ENCODE measurements at places on chromosomes 4 and X. TPM values are rescaled to one million over a fixed set of nuclear protein-coding genes. Genes with fewer than 3 reads are reported as not detected.
A peak's percentile ranks its signal among the peaks of the same experiment; 100 is the strongest.

Gene MND1
- 42.2 TPM for total RNA-seq

Gene MXRA5
- 0.50 TPM for total RNA-seq

Gene CCNB3
- 0.09 TPM for total RNA-seq

Gene CENPVL1
- 2.0 TPM for total RNA-seq

DNA sequence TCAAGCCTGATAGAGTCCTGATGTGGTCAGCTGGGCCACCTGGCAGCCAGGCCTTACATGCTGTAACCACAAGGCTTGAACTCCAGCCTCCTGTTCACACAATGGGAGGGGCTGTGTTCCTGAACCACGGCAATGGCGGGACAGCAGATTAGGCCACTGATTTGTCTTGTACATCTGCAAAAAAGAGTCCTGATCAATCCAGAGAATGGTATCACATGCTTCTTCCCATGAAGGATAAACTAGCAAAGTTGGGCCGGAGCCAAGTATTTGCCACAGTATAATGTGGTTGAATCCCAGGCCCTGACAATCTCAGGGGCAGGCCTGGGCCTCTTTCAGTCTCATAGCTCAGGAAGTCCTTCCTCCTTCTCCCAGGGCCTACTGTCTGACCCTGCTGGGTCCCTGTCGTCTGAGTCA lies 2182.5 kb upstream of the AGA start:
- peak; percentile 2 for DNase-seq

DNA sequence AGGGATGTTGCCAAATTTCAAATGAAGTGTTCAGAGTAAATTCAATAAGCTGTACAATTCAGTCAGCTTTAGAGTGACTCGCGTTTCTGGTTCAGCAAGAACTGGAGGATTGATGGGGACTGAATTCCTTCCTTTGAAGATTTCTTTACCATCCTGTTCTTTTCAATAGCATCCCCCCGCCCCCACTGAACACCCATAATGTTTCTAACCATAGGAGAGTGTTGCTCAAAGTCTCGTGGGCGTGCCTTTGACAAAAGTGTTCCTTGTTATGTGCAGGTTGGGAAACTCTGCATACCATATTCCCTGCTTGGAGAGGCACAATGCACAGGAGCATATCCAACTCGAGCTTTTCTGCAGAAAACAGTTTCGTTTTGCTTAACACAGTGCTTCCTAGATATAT lies 323.5 kb upstream of the CASK start:
- DNase-seq: peak; percentile 9

GRCh38 chr4:127967141-127967775 lies 2.1 kb downstream of the ABHD18 start:
- no peak for DNase-seq

- no peak for DNase-seq
Observed at GRCh38 chrX:133985967-133986683, 731 bp upstream of the GPC3 start.

DNA sequence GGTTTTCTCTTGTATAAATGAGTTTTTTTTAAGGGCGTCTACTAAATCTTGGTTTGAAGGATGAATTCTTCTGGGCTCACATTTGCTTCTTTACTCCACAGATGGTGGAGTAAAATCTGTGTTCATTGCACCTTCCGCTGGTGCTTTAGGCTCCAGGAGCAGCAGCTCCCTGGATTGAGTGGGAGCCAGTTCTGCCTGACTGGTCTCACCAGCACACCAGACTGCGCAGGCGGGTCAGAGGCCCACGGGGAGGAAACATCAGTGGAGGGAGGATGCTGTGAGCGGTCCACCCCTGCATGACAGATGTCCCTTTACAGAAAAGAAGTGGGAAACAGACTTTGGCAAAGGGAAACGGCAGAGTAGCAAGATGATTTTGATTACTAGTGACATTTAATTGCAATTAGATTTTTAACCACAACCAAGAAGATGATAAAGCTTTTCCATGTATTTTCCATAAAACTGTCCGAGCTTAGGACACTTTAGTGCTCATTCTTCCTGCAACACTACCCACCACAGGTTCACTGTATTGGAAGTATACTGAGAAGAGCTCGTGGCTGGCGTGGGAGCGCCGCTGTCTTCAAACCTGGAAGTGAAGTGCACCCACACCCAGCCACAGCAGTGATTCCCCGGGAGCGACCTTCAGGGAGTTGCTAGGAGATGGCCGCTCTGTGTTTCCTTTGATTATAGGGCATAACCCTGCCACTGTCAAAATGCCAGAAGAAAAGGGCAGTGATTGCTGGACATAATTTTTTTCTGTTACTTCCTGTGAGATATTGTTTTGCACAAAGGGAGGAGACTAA lies 95.2 kb downstream of the SORBS2 start:
- DNase-seq: no peak

- DNase-seq: no peak
Observed at GRCh38 chr4:86818841-86819240, 30.3 kb downstream of the SLC10A6 start.

GRCh38 chr4:40482985-40483647 lies 146.5 kb downstream of the RBM47 start:
- peak; percentile 58 for DNase-seq

DNA sequence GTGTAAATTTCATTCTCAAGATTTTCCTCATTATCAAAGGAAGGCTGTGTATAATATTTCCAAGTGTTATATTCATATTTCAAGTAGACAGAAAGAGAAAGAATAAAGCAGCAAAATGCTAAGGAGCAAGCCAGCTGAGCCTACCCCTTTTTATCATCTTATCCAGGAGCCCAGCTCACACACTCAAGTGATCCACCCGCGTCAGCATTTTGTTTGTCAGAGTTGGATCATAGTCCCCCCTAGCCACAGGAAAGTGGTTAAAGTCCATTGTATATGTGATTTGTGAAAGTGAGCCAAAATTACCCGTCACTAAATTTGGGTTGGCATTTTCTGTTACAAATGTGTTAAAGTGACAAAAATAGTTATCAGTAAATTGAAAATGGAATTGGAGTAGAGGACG lies 289.3 kb upstream of the CTSO start:
- DNase-seq: no peak

DNA sequence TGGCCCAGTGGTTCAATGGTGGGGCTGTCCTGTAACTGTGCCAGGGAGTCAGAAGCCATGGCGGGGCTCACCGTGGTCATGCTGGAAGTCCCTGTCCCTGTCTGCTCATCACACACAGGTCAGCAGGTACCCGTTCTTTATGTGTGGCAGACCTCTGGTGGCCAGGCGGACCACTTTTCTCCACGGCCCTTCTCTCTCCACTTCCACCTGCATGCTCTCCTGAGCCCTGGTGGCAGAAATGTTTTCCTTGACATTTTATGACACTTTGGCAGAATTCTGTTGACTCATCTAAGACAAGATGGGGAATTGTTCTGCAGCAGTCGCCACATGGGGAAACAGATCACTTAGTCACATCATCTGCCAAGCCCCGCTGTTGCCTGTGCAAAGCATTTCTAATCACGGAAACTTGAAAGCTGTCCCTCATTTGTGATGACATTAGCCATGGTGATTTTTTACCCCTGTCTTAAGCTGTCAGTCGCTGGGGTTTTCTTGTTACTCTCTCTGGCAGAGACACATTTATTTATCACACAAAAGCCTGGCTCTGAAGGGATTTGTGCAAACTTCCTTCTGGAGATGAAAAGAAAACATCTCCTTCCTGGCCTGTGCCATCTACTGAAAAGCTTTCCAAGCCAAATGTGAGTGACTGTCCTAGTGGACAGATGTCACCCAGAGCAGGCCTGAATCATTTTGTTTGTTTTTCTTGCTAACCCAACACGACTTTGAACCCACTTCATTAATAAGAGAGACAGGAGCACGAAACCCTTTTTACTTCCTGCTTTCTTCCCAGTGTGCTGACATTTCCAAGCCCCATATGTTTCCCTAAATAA lies 38.8 kb upstream of the STIM2 start:
- DNase-seq: no peak

- no peak for DNase-seq
Observed at GRCh38 chr4:83862471-83862870, 326.6 kb downstream of the GPAT3 start.

DNA sequence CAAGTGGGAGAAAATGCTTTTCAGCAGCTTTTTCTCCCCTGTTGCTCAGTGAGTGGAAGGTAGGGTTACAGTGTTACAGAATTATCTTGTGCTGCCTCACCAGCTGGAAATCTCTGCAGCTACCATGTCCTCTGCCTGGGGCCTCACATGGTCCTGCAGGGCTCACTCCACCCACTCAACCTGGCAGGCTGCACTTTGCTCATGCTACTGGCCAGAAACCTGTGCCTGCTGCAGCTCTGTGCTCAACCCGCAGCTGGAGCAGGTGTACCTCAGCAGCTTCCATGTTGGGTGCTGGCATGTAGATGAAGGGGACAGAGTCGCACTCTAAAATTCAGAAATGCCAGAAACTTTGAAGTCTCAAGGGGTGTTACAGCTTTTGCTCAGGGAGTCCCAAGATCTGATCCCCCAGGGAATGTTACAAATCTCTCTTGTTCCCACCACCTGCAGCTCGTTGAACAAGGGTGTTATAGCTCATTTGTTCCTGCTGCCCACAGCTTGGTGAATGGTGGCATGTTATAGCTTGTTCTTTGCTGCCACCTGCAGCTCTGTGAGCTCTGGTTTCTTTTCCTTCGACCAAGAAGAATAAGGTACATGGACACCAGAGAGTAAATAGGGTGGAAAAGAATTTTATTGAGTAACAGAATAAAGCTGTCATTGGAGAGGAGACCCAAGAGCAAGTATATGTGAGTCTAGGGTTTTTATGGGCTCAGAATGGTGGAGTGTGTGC lies 845.8 kb downstream of the TECRL start:
- peak; percentile 71 for DNase-seq

GRCh38 chr4:112327965-112328733 lies 31.0 kb downstream of the ALPK1 start:
- DNase-seq: peak; percentile 63

Data from neural progenitor cell (in vitro differentiated cells).